Kidney epithelial cell (primary cell): ENCODE measurements at places on chromosomes 16 and 17. TPM values are rescaled to one million over a fixed set of nuclear protein-coding genes. Genes with fewer than 3 reads are reported as not detected.

DNA sequence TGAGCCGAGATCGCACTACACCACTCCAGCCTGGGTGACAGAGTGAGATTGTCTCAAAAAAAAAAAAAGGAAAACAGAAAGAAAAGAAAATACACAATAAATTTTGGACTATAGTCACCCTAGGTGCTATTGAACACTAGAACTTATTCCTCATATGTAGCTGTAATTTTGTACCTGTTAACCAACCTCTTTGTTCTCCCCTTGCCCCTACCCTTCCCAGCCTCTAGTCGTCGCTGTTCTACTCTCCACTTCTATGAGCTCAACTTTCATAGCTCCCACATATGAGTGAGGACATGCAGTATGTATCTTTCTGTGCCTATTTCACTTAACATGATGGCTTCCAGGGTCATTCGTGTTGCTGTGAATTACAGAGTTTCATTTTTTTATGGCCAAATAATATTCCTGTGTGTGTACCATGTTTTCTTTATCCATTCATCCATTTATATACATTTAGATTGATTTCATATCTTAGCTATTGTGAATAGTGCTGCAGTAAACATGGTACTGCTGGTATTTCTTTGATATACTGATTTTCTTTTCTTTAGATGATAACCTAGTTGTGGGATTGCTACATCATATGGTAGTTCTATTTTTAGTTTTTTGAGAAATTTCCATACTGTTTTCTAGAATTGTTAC, 28.3 kb downstream of the VPS35L start:
- no peak for DNase-seq

DNA sequence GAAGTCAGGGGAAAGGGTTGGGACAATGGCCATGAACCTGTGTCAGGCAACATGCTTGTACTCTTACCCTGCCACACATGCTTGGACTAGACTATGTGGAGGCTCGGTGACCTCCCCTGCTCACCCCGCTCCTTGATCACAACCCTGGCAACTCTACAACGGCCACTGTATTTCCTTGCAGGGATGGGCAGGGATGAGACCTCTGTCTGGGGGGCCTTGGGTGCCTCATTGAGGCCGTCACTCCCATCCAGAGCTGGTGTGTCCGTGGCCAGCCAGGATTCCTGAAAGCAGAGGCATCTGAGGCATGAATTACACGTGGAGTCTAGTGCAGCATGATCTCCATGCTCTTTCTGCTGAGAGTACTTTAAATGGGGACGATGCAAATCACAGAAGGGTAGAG, 948 bp downstream of the PLA2G15 start:
- DNase-seq = no peak

GRIN2C gene
- total RNA-seq = not detected in 2 replicates

- no peak for DNase-seq
These were observed 13.5 kb upstream of the DNAI2 start for GRCh38 chr17:74260525-74260850.

DNA sequence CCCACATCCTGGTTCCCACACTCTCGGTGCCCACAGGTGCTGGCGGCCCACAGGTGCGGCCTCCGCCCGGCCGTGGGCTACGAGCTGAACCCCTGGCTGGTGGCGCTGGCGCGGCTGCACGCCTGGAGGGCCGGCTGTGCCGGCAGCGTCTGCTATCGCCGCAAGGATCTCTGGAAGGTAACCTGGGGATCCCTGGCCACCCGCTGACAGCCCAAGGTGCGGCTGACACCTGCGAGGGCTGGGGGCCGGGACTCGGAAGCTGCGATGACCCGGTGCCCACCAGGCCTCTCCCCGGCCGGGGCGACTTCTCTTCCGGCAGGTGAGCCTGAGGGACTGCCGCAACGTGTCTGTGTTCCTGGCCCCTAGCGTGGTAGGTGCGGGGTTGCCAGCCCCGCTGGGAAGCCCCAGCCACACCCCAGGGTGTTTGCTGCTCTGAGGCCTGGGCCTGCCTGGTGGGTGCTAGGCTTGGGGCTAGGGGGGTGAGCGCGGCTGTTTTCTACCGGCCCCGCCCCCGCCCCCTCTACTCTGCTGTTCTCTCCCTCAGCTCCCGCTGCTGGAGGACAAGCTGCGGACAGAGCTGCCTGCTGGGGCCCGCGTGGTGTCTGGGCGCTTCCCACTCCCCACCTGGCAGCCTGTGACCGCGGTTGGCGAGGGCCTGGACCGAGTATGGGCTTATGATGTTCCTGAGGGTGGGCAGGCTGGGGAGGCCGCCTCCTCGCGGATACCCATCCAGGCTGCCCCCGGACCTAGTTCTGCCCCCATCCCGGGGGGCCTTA, 1.0 kb downstream of the ANTKMT start:
- no peak for DNase-seq

ZNRF1 gene
- 18.6 and 31.3 TPM in 2 replicates for total RNA-seq

DNA sequence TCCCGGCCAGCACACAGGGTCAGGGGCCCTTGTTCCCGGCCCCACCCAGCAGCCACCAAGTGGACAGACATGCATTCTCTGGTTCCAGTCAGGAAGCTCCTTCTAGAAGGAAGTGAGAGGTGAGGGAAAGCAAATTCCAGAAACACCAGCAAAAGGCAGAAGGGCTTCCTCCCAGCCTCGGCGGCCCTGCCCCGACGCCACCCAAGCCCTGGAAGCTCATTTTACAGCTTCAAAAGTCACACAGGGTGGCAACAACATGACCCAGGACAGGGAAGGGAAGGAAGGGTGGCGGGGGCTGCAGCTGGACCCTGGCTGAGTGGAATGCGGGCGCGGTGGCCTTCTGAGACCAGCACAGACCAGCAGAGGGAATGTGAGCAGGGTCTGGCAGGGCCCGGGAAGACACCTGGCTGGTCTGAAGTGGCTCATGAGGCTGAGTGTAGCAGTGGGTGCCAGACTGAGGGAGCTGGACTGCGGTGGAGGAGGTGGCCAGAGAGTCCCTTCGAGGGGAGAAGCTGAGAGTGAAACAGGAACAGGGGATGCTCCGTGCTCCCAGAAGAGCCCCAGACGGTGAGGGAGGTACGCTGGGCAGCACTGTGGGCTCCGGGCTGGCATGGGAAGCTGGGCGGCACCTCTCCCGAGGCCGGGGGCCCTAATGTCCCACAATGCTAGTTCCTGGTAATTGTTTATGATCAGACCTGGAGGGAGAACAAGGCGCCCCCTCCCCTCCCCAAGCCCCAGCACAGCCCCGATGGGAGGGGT, 1.9 kb upstream of the UNC13D start:
- DNase-seq = no peak

DNA sequence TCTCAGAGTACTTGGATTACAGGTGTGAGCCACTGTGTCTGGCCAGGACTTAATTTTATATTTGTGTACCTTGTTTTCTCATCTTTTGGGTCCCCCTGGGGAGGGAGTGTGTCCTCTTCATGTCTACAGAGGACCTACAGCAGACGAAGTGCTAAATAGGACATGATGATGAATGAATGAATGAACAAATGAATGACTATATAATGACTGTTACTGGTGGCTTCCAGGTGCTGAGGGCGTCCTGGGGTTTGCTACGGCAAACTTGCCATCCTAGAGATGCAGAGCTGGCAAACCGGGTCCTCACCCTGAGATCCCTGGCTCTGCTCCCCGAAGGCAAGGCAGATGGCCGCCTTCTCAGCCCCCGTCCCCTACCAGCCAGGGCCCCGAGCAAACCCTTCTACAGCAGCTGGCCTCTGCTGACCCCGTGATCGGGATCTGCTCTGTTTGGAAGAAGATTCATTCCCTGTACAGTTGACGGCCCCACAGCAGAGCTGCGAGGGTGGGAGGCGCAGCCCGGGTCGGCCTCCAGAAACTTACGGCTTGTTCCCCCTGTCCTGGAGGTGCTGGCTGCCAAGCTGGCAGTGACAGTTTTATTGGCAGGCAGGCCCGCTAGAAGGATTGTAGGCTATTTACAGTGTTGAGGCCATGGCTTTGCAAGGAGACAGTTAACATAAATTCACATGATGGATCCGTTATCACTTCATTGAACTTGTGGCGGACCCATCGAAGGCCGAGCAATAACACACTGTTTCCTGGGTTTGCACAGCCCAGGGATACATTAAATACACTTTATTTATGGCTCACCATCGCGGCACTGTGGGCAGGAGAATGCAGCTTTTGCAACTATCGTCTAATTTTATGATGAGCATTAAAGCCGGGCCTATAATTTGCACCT, 197.7 kb upstream of the GSE1 start:
- no peak for DNase-seq

DNA sequence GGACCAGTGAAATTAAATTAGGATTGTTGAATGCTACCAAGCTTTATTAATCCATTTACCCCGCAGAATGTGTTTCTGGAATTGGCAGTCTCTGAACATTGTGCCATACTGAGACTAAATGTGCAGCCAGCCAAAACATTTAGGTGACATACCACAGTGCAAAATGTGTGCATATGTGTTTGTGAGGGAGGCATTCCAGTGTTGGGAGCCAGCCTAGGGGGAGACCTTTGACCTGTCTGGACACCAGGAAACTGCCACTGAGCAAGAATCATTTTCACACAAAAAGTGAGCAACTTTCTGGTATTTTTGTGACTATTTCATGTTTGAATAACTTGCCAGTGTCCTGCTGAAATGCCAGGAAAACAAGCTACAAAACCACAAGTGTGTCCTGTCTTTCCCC, 64.7 kb upstream of the SLC12A3 start:
- no peak for DNase-seq

DNA sequence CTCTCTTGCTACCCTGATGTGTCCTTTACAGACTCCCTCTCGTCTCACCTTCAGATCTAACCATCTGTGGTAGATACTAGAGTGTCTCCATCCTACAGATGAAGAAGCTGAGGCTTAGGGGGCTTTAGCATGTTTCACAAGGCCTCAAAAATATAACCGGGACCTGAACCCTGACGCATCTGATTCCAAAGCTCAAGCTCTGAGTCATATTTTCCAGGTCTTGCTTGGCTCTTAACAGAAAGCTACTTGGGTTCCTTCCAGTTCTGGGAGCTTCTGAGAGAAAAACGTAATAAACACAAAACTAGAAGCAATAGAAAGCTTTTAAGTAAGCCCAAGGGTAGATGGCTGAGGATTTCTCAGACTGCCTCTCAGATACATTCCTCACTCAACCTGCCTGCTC, 224.3 kb upstream of the EEF2KMT start:
- no peak for DNase-seq

NPIPA7 gene
- 6.2 and 9.4 TPM in 2 replicates for total RNA-seq

CTRB2 gene
- total RNA-seq = not detected in 2 replicates

CCL18 gene
- not detected in 2 replicates for total RNA-seq

GRCh38 chr16:66375451-66375850, 9.0 kb downstream of the CDH5 start:
- no peak for DNase-seq

- no peak for DNase-seq
These were observed 24.7 kb downstream of the ZNF276 start for GRCh38 chr16:89746043-89746442.

DNA sequence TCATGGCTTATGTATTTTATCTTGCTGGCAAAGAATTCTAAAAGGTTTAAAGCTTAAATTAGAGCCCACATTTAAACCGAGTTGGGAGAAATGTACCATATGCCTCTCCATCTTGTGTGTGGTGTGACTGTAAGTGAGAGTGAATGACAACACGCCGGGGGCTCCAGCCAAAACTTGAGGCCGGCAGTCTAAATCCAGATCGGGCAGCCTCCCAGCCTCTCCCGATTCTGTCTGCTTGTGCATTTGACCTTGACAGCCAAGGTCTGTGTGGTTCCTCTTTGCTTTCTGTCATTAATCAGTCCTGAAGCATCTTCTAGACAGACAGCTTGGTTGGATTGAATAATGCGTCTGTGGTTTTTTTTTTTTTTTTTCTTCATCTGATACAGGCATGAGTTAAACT, 1093.2 kb upstream of the EEF2KMT start:
- no peak for DNase-seq

GRCh38 chr17:80421381-80422090, 6.6 kb downstream of the ENDOV start:
- no peak for DNase-seq

- peak; percentile 48 for DNase-seq
These were observed at the start of gene TNRC6A for GRCh38 chr16:24729243-24729950. Gene TNRC6A (plus strand): TSS chr16:24729651. CDS start chr16:24729842, 191 bp downstream.

GRCh38 chr17:10635290-10635689, 21.8 kb downstream of the MYH3 start:
- DNase-seq = no peak
